KG1 (cell line): ENCODE measurements at places on chromosomes 3 and 15.

DNA sequence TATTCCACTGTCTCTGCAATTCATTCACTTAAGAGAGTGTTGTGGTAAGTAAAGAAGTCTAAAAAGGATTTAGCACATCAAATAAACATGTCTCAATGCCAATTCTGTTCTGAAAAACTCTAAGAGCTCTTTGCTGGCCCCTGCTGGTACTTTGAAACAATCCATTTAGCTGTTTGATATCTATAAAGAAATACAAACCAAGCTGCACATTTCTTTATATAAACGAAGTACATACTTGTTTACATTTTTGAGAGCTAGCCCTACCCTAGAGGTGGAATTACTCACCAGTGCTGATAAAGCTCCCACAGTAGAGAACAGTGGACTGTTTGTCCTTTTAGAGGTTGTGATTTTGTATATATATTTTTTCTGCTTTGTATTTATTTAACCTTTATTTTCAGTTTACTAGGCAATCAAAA is 75.5 kb downstream of the NEDD4 start:
- DNase-seq = no peak

- no peak for DNase-seq
These were observed 31.9 kb downstream of the TRAK1 start for GRCh38 chr3:42123012-42123581.

- DNase-seq = no peak
These were observed 18.9 kb downstream of the COLQ start for GRCh38 chr3:15502616-15503015.

DNA sequence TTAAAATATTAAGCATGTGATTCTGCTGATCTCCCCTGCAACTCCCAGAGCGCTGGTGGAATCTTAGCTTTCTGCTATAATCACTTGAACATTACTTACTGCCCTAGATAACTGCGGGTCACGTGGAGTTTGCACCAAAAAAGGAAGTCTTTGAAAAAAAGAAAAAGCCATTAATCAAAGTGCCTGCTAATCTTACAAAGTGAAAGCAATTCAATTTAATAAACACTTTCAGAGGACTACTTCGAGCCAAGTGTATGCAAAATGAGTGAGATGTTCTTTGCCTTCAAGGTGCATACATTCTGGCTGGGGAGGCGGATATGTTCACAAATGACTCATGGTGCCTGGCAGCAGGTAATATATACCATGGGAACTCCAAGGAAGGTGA is 109.9 kb upstream of the GAP43 start:
- DNase-seq = no peak

- DNase-seq = no peak
These were observed 18.0 kb upstream of the ADGRG7 start for GRCh38 chr3:100591411-100591810.

GRCh38 chr3:5687230-5687629 is 499.7 kb downstream of the EDEM1 start:
- no peak for DNase-seq

DNA sequence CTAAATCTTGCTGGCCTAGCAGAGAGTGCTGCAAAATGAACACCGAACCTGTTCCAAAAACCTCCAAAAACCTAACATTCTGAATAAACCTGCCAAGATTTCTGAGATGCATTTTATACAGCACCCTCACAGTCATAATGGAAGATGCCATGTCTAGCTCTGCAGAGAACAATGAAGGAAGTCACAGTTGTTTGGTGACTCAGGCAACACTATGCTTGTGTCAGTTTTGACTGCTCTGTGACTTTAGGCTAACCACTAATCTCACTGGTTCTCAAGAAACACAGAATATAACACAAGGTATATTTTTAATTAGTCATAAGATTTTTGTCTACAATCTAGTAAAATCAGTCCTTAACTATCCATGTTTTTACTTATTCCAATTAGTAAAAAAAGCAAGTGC is 606.6 kb downstream of the TBL1XR1 start:
- DNase-seq = no peak

GRCh38 chr3:127735767-127736693 is 63.3 kb downstream of the ABTB1 start:
- no peak for DNase-seq

DNA sequence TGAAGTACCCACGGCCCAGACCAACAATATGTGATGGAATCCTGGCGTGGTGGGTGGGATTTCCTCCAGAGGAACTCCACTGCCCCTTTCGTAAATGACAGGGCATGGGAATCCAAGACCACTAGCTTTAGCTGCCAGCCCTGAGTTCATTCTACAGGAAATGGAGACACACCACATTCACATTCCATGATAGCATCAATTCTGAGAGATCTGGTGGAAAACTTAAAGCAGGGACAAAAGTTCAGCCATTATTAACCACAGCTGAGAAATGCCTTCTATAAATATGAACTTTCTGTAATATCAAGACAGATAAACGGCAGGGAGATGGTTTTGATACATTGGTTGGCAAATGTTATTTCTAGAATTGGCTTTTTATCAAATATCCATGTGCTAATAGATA is 98.2 kb downstream of the FBN1 start:
- DNase-seq = no peak

- no peak for DNase-seq
These were observed 157.4 kb upstream of the CTNNB1 start for GRCh38 chr3:41041899-41042298.

GRCh38 chr3:40524568-40525285 is at the start of gene ZNF621:
ZNF621 (plus strand) TSS chr3:40524960; CDS start chr3:40525841, 881 bp downstream.
- peak; percentile 78 for DNase-seq

DNA sequence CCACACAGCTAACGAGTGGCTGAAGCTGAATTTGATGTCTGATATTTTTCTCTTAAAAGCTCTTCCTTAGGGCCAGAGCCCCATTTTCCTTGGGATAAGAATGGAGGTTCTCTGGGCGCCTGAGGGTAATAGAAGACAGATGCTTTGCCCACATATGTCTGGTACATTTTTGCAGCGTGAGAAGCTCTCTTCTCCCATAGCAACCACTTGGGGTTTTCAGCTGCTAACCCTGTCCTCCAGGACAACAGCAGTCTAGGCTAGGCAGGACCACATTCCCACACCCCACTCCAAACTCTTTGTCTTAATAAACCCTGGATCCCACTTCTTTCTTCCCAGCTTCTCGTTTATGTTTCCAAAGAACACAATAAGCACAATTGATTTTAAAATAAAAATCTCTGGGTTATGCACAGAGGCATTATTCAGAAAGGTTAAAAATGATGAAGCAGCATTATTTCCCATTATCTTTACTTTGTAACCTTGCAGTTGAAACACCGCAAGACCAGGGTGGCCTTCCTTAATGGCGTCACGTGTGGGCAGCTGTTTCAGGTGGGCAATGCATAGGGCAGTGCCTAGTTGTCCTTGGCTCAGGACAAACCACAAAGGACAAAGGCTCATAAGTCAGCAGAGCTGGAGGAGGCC is 56.5 kb upstream of the NTRK3 start:
- no peak for DNase-seq

GRCh38 chr3:141853629-141854168 is 22.7 kb upstream of the ATP1B3 start:
- DNase-seq = no peak

- DNase-seq = no peak
These were observed 513 bp downstream of the CLASP2 start for GRCh38 chr3:33717616-33717865.

GRCh38 chr3:62647711-62648110 is 227.5 kb downstream of the CADPS start:
- no peak for DNase-seq

DNA sequence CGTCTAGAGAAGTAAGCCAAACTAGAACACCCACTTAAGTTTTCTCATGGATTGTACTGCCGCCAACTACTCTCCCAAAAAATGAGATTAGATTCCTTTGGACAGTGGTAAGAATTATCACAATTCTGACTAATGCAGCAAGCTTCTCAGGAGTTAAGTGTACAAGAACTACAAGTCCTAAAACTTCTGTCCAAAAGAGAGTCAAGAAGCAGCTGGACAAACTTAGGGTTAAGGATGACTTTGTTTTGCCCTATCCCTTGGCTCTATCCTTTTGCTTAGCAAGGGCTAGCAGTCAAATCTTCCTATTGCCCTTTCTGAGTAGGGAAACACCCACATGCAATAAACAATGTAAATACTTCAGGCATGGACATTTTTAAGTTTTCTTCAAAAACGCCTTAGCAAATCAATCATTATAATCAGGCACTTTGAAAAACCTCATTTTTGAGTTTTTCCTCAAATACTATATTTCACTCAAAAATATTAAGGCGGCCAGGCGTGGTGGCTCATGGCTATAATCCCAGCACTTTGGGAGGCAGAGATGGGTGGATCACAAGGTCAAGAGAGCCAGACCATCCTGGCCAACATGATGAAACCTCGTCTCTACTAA is 19.5 kb downstream of the RAF1 start:
- no peak for DNase-seq

GRCh38 chr15:43771816-43772215 is 5.0 kb downstream of the ELL3 start:
- no peak for DNase-seq

DNA sequence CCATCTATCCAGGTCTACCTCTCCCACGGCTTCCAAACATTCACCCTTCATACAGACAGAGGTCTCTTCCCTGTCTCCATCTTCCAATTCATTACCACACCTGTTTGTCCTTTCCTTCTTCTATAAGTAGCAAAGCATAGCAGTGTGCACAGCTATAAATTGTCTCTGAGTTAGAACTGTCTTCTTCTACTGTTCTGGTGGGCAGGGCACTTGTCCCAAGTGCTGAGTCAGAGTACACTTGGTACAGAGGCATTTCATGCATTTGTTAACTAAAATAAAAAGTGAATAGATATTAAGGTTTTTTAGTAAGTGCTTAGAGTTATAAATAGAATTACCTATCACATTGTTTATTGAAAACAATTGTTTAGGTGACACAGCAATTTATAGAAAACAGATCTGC is 150.1 kb upstream of the CCDC54 start:
- DNase-seq = no peak

- no peak for DNase-seq
These were observed 290.1 kb upstream of the SATB1 start for GRCh38 chr3:18715208-18715607.

DNA sequence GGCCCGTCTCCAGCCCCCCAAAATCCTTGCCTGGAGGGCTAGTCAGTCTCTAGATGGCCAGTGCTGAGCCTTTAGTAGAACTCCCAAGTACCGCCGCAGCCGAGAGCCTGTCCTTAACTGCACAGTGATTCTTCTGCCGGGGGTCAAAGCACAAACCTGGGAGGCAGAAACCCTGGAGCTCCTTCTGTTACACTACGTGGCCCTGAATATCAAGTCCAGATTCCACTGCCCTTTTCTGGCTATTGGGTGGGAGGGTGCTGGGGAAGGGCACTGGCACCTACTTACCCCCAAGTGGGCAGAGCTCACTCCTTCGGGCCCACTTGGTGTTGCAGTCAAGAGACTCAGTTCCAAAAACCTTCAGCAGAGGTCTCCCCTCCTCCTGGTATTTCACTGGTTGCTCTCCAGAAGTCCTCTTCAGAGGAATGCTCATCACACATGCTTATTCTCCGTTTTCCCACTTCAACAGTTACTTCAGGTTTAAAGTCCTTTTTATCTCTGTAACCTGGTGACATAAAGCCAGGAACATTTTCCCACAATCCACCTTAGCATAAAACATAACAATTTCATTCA is 10.8 kb downstream of the PDHB start:
- DNase-seq = no peak

DNA sequence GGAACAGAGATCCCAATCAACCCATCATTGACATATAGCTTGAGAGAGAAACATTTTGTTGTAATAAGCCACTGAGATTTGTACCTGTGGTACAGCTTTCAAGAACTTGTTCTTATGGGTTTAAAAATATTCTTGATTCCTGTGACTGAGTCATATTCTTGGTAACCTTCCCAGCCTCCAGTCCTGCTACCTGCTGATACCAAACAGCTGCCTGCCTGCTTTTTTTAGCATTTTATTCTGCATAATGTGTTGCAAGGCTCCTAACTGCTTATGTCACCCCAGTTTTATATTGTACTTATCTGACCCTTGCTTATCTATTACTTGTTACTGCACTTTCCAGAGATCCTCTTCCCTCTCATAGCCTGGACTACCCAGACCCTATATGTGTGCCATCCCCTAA is 349.3 kb upstream of the SOX2 start:
- DNase-seq = no peak

GRCh38 chr3:158571969-158572765 is 1.2 kb downstream of the MLF1 start:
- DNase-seq = no peak

DNA sequence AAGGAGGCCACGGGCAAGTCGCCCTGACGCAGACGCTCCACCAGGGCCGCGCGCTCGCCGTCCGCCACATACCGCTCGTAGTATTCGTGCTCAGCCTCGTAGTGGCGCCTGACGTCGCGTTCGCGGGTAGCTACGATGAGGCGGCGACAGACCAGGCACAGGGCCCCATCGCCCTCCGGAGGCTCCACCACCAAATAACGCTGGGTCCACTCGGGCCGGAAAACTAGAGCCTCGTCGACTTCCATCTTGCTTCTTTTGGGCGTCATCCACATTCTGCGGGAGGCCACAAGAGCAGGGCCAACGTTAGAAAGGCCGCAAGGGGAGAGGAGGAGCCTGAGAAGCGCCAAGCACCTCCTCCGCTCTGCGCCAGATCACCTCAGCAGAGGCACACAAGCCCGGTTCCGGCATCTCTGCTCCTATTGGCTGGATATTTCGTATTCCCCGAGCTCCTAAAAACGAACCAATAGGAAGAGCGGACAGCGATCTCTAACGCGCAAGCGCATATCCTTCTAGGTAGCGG is at the start of gene EPM2AIP1:
Gene EPM2AIP1 (minus strand): TSS at position 326 of the 520 bp plus-strand sequence. CDS start 54 bp downstream, at position 272.
- DNase-seq = no peak

DNA sequence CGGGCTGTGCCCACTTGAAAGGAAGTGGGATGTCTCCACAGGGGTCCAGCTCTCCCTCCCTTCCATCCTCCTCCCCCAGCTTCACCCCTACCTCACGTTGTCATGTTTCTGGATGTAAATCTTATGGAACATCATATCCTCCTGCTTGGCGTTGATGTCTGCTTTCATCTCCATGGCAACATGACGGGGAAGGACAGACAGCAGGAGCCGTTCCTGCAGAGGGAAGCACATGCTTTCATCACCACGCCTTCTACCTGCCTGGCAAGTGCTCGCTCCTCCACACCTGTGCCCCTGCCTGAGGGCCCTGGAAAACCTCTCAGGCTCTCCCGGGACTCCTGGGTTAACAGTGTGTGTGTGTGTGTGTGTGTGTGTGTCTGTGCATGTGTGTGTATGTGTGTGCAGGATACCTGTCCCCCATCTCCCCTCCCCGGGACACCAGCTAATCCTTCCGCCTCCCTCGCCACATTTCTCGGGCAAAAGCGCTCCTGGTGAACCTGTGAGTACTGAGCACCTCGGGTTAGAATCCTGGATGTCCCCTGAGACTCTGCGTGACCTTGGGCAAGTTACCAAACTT is 101.1 kb downstream of the ADCY5 start:
- DNase-seq = no peak

GRCh38 chr3:62876064-62876463 is 848 bp upstream of the CADPS start:
- DNase-seq = no peak
